Stimulated activated CD8-positive, alpha-beta memory T cell treated with anti-CD3 and anti-CD28 coated beads, Interleukin-4, amount 100 ng/mL, for 1 hour (primary cell): ENCODE measurements at places on chromosomes 3 and 15.

- no peak for DNase-seq
These were observed 1001.9 kb downstream of the ROBO1 start for GRCh38 chr3:78765671-78766485.

GRCh38 chr3:128287216-128287615 lies 133.9 kb downstream of the EEFSEC start:
- no peak for DNase-seq

DNA sequence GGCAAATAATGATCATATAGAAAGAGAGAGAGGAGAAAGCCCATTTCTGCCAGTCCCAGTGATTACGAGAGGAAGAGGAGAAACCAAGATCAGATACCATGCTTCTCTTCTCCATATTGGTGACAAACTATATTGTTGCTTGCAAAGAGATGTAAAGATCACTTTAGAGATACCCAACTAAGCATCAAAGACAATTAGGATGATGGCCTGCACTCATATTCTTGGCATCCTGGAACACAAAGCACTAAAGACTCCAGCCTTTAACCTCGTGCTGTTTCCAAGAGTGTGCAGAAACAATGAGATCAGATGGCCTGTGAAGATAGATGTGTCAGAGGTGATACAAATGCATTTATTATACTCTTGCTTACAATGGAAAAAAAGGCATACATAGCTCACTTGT lies 170.7 kb upstream of the TP63 start:
- DNase-seq: no peak

DNA sequence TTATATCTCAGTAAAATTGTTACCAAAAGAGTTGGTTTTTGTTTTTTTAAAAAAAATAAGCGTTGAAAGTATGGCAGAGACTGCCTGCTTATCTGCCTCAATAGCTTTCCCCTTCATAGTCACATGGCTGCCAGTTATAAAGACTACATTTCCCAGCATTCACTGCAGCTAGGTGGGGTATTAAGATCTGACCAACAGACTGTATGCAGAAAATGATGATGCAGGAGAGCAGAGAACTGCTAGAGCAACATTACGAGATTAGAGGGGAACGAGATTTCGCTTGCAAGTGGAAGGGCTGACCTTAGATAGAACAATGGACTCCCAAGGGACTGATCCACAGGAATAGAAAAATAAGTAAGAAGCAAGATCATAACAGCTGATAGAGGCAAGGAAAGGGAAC lies 14.3 kb downstream of the RHOA start:
- DNase-seq: no peak

- no peak for DNase-seq
These were observed 503.6 kb upstream of the NAALADL2 start for GRCh38 chr3:174355505-174355904.

DNA sequence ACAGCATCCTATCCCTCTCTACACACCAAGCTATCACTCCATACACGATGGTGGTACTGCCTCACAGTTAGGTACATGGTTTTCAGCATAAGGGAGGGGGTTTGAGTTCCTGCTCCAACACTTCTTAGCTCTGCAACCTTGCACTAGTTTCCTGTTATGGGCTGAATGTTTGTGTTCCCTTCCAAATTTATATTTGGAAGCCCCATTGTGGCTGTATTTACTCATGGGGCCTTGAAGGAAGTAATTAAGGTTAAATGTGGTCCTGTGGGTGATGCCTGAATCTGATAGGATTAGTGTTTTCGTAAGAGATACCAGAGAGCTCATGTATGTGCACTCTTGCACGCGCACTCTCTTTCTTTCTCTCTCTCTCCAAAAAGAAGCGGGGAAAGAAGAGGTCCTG lies 259.4 kb downstream of the RORA start:
- DNase-seq: no peak

DNA sequence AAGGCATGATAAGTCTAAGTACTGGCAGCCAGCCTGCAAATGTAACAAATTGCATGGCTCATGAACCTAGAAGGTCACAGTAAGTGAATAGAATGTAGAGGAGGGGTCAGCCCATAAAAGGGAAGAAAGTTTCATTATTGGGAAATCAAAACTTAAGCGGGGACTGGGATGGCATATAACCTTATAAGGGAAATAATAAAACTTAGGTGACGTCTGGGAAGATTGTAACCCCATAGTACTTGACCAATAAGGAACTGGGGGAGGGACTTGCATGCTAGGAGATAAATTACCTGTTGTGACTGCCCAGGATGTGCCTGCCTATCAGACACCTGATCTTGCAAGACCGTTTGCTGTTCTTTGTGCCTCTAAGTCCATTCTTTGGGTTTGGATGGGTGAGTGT lies 28.1 kb upstream of the MCTP2 start:
- no peak for DNase-seq
